ENCODE measurements at places on chromosomes 4 and X. TPM values are rescaled to one million over a fixed set of nuclear protein-coding genes. Genes with fewer than 3 reads are reported as not detected.

UGT2A1 gene
- not detected for total RNA-seq

ZNF711 gene
- 24.0 TPM for total RNA-seq

MAGIX gene
- 1.4 TPM for total RNA-seq

BCAP31 gene
- total RNA-seq: 118 TPM

TMEM192 gene
- total RNA-seq: 14.3 TPM

TRO gene
- 106 TPM for total RNA-seq

LDB2 gene
- total RNA-seq: 9.6 TPM

CT45A10 gene
- not detected for total RNA-seq

NAA11 gene
- not detected for total RNA-seq

FGF5 gene
- total RNA-seq: not detected

PSAPL1 gene
- not detected for total RNA-seq

ARAF gene
- 55.7 TPM for total RNA-seq

C1QTNF7 gene
- total RNA-seq: not detected

DGKK gene
- 0.18 TPM for total RNA-seq

ODAPH gene
- total RNA-seq: not detected

KLHL4 gene
- 2.7 TPM for total RNA-seq

CCDC120 gene
- 13.8 TPM for total RNA-seq

CASP3 gene
- total RNA-seq: 46.8 TPM

ADGRG2 gene
- 0.20 TPM for total RNA-seq

TIGD4 gene
- total RNA-seq: 3.9 TPM

FAM184B gene
- 0.16 TPM for total RNA-seq

SCML1 gene
- total RNA-seq: 17.1 TPM

BCOR gene
- 41.1 TPM for total RNA-seq

CXCL9 gene
- total RNA-seq: not detected

DDIT4L gene
- total RNA-seq: 0.14 TPM

HAND2 gene
- not detected for total RNA-seq

GPR143 gene
- 2.4 TPM for total RNA-seq

ZBTB33 gene
- 28.6 TPM for total RNA-seq

DSPP gene
- not detected for total RNA-seq

PAGE2 gene
- total RNA-seq: not detected

EVC gene
- total RNA-seq: 26.1 TPM

POF1B gene
- not detected for total RNA-seq

CXCL1 gene
- not detected for total RNA-seq

IL15 gene
- not detected for total RNA-seq

ADGRL3 gene
- total RNA-seq: 34.5 TPM

TRAM1L1 gene
- total RNA-seq: 5.0 TPM

H2AZ1 gene
- 801 TPM for total RNA-seq

Data from neural crest cell (in vitro differentiated cells).